ENCODE measurements at places on chromosomes 16 and 17.

- DNase-seq = no peak
- H3K4me3 ChIP-seq = no peak overlapping the region
- no peak overlapping the region for H3K27ac ChIP-seq
- no peaks in the 10 kb centered on the region for H3K36me3 ChIP-seq
- H3K4me1 ChIP-seq = no peaks in the 10 kb centered on the region
- no peaks in the 10 kb centered on the region for H3K27me3 ChIP-seq
Measured at GRCh38 chr16:10729104-10730048, 14.3 kb upstream of the NUBP1 start.

DNA sequence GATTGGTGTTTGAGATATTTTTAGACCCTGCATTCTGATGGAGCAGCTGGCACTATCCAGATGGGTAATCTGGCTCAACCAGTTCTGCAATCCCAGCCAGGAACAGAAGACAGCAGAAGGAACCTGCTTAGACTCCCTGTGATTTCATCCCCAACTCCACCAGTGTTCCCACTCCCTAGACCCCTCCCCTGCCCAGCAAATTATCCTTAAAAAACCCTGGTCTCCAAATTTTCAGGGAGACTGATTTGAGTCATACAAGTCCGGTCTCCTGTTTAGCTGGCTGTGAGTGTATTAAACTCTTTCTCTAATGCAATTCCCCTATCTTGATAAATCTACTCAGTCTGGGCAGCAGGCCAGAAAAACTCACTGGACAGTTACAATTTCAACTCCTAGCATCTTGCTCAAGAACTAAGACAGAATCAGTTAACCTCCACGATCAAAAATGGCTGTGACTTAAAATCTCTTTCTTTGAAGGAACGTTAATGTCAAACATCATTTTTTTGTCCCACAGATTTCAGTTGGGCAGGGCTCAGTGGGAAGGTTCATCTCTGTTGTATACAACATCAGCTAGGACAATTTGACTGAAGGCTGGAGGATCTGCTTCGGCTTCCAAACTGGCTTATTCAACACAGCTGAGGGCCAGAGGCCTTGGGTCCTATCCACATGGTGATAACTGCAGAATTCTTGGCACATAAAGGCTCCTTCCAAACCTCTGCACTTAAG is 4.9 kb upstream of the RBL2 start:
- no peak overlapping the region for H3K4me3 ChIP-seq
- H3K36me3 ChIP-seq = no peaks in the 10 kb centered on the region
- DNase-seq = no peak
- H3K27ac ChIP-seq = peak overlapping the region; percentile 77

- H3K27ac ChIP-seq = no peak overlapping the region
- no peaks in the 10 kb centered on the region for H3K27me3 ChIP-seq
- peaks cover 8% of the 10 kb centered on the region for H3K4me1 ChIP-seq
- no peak overlapping the region for H3K4me3 ChIP-seq
- H3K36me3 ChIP-seq = peaks cover 13% of the 10 kb centered on the region
Measured at GRCh38 chr17:67696853-67697498, 20.8 kb upstream of the NOL11 start.

DNA sequence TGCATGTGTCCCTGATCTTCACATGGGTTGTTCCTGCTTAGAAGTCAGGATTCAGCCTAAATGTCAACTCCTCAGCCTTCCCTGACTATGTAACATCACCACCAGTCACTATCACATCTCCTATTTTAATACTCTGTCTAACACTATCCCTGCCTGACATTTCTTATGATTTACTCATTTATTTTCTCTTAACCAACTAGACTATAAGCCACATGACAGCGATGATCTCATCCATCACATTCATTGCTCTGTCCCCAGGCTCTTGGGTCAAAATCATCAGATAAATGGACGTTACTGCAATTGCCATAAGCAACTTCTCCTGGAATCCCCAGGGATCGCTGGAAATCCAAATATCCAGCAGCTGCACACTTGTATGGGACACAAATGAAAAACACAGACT is 15.7 kb downstream of the CDRT4 start:
- no peak overlapping the region for H3K4me3 ChIP-seq
- DNase-seq = no peak
- no peaks in the 10 kb centered on the region for H3K27me3 ChIP-seq
- peaks cover 21% of the 10 kb centered on the region for H3K36me3 ChIP-seq
- H3K4me1 ChIP-seq = peaks cover 15% of the 10 kb centered on the region

- H3K36me3 ChIP-seq = no peaks in the 10 kb centered on the region
- peaks cover 6% of the 10 kb centered on the region for H3K27me3 ChIP-seq
- H3K27ac ChIP-seq = peak overlapping the region; percentile 34
- H3K4me3 ChIP-seq = peak overlapping the region; percentile 5
Measured at GRCh38 chr17:47275245-47275984, 21.8 kb downstream of the ITGB3 start.

DNA sequence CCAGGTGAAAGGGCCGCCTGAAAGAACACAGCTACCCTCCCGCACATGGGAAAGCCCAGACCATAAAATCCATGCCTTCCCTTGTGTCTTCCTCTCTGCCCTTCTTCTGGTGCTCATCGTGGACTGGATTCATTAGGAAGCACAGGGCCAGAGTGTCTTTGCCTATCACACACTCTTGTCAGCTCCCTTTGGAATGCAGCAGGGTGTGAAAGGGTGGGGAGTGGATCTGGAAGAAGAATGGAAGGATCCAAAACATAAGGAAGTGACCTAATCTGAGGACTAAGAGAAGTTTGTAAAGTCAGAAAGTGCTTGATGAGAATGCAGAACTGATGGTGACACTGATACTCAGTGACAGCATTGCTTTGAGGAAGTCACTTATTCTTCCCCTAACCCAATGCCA is 1147.3 kb upstream of the GOT2 start:
- DNase-seq = no peak
- no peaks in the 10 kb centered on the region for H3K27me3 ChIP-seq
- H3K4me3 ChIP-seq = no peak overlapping the region
- H3K4me1 ChIP-seq = peaks cover 10% of the 10 kb centered on the region
- peak overlapping the region; percentile 9 for H3K27ac ChIP-seq

DNA sequence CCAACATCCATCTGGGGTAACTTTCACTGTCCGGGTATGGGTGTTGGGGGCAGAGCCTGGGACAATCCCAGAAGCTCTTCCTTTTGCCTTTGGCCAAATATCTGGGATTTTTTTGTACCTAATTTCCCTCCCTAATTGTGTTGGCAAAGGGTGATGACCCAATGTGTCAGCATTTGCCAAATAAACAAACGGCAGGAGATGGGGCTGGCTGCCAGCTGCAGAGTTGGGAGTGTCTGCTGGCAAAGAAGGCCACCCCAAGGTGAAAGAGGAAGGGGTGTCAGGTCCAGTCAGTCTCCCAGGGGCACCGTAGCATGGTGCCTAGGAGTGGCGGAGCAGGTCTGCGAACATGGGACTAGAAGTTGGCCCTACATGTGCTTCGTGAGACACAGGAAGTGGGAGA is 73.0 kb downstream of the SLC6A2 start:
- DNase-seq = no peak
- no peak overlapping the region for H3K4me3 ChIP-seq
- no peak overlapping the region for H3K27ac ChIP-seq
- H3K36me3 ChIP-seq = no peaks in the 10 kb centered on the region

DNA sequence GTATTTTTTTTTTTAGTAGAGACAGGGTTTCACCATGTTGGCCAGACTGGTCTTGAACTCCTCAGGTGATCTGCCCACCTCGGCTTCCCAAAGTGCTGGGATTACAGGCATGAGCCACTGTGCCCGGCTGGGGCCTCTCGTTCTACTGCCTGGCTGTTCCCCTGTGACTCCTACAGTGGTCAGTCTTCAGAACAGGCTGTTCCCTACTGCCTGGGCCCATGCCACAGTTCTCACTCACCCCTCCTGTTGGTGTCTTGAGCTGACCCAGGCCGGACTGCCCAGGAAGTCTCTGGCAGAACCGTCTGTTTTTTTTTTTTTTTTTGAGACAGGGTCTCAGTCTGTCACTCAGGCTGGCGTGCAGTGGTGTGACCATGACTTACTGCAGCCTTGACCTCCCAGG is 3.3 kb downstream of the CDK3 start:
- no peak for DNase-seq
- H3K27me3 ChIP-seq = no peaks in the 10 kb centered on the region
- peaks cover 6% of the 10 kb centered on the region for H3K4me1 ChIP-seq
- H3K27ac ChIP-seq = no peak overlapping the region

DNA sequence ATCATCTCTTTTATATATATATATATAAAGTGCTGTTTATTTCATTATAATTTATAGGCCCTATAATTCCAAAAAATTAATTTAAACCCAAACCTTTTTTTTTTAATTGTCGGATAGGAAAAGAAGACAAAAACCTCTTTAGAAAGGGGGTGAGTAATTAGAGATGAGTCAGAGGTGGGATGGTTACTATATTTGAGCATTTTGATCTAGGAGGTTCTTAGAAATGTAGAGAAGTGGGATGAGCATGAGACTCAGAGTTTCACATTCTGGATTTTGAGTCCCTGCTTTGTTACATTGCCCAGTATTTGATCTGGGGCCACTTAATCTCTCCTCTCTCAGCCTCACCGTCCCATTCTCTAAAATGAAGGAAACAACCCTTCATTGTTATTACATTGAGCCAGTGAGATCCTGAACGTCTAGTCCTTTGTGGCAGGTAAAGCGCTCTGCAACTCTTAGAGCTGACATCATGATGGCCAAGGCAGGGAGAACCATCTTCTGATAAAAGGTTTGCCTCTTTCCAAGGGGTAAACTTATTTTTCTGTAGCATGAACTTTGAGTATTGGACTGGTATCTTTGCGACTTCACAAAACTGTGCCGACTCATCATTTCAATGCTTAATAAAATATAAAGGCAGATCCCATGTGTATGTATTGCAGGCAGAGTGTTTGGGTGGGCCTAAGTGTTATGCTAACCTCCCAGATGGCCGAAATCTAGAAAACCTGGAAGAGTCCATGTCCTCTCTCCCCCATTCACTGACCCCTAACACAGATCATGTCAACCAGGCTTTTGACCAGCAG is 21.3 kb downstream of the HS3ST3B1 start:
- H3K36me3 ChIP-seq = no peaks in the 10 kb centered on the region
- no peak overlapping the region for H3K27ac ChIP-seq
- peaks cover 9% of the 10 kb centered on the region for H3K27me3 ChIP-seq
- H3K4me3 ChIP-seq = no peak overlapping the region

DNA sequence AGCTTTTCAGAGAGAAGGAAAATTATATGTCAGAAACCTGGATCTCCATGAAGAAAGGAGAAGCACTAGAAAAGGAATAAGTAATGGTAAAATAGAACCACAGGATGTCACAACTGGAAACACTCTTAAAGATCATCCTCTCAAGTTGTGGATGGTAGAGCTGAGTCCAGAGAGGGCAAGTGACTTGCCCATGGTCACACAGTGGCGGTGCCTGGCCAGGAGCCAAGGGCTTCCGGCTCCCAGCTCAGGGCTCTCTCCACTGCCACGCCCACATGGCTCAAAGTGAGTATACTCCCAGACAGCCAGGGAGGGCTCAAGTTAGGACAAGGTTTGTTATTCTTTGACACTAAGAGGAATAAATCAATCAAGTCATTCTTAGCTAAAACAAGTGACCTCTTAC is 159.8 kb downstream of the COPRS start:
- no peaks in the 10 kb centered on the region for H3K36me3 ChIP-seq
- no peaks in the 10 kb centered on the region for H3K27me3 ChIP-seq
- H3K4me3 ChIP-seq = no peak overlapping the region
- H3K4me1 ChIP-seq = peaks cover 11% of the 10 kb centered on the region
- H3K27ac ChIP-seq = no peak overlapping the region
- no peak for DNase-seq

DNA sequence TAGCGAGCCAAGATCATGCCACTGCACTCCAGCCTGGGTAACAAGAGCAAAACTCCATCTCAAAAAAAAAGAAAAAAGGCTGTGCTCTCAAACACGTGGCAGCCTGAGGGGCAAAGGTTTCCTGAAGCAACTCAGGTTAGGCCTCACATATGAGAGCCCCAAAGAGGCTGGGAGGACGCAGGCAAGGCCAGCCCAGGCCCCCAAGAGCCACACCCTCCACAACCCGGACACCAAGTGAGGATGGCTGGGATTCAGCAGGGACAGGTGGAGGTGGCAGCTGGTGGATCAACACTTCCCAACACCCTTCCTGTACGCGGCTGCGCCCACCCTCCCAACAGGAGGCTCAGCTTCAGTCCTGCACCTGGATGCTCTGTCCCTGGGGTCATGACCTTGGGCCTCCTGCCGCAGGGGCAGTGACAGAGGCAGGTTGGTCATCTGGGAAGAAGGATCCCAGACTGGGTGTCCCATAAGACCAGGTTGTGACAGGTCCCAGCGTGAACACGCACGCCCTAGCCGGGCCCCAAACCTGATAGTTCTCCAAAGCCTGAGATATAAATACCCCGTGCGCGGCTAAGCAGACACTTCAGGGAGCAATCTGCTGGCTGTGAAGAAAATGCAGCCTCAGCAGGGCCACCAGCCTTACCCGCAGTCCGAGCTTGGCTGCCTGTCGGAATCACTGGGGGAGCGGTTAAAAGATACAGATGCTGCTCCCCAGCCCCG is 78.1 kb downstream of the TIMM22 start:
- no peak for DNase-seq
- H3K4me3 ChIP-seq = no peak overlapping the region
- H3K36me3 ChIP-seq = no peaks in the 10 kb centered on the region
- no peaks in the 10 kb centered on the region for H3K4me1 ChIP-seq

DNA sequence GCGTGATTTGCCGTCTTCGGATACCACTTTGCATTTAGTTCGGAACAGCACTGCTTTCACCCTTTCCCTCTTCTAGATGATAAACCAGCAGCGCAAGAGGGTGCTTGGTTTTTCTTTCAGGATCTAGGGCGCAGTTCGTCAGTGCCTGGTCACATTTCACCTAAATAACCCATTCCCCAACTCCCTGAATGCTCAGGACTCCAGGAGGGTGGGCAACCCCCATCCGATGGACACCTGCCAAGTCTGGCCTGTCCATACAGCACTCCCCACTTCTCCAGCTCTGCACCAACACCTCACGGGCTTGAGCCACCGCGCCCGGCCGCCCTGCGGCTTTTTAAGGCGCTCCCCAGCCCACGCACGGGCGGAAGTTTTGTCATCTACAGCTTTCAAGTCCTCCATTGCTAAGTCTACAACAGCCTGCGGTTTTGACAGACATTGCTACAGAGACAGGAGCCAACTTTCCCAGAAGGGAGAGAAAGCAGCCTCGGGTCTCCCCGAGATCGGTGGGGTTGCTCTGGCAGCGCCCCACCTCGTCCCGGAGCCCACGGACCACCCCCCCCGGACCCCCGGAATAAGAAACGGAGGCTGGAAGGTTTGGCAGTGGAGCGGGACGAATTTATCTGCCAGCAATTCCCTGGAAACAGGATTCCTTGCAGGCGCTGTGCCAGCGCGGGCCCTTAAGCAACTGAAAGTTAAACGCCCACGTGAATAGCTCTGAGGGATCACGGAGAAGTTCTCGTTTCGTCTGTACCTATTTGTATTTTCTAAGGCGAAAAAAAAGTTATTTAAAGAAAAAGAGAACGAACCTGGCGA is 38.6 kb upstream of the SLFN13 start:
- no peaks in the 10 kb centered on the region for H3K36me3 ChIP-seq
- H3K27me3 ChIP-seq = peaks cover 82% of the 10 kb centered on the region
- no peaks in the 10 kb centered on the region for H3K4me1 ChIP-seq
- no peak for DNase-seq
- no peak overlapping the region for H3K27ac ChIP-seq

DNA sequence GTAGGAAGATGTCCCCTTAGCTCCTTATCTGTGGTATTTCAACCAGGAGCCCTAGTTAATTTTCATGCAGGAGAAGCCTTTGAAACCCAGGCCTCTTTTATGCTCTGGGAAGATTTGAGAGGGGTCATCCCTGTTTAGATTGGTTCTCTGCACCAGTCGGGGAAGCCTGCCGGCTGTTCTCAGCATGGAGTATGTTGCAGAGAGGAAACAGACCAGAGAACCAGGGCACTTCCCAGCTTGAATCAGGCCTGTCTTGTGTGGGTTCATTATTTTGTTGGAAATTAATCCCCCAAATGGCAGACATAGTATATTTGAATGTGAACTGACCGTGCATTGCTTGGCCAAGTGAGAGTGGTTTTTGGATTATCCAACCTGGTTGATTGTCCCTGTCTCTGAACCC is 1082.1 kb upstream of the RBFOX1 start:
- DNase-seq = no peak
- H3K4me3 ChIP-seq = no peak overlapping the region
- no peaks in the 10 kb centered on the region for H3K4me1 ChIP-seq
- no peak overlapping the region for H3K27ac ChIP-seq

Data from progenitor cell of endocrine pancreas (in vitro differentiated cells).